ENCODE measurements at places on chromosomes 1 and 21. TPM values are rescaled to one million over a fixed set of nuclear protein-coding genes. Genes with fewer than 3 reads are reported as not detected.

The CELSR2 gene
- total RNA-seq, result 7.2 TPM

GRCh38 chr1:25469177-25469576 lies 38.5 kb downstream of the MACO1 start:
- no peaks in the 10 kb centered on the region for H3K36me3 ChIP-seq
- no peak for DNase-seq
- H3K27me3 ChIP-seq, result no peaks in the 10 kb centered on the region

GRCh38 chr1:79376106-79376505 lies 369.6 kb upstream of the ADGRL4 start:
- H3K36me3 ChIP-seq, result no peaks in the 10 kb centered on the region
- H3K4me1 ChIP-seq, result no peaks in the 10 kb centered on the region
- no peaks in the 10 kb centered on the region for H3K27me3 ChIP-seq

DNA sequence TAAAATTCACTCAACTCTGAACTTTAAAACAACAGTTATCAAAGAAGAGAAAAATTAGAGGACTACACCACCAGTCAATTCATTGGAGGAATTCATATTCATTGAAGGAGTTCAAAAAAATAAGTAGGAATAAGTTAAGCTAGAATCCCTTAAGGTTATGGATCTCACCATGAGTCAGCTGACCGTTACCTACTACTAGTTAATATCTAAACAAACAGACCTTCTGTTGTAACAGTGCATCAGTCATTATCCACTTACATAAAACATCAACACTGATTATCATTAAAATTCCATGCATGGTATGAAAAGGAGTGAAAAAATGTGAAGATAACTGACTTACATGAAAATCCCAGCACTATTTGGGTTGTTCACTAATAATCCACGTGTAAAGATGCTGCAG lies 44.9 kb downstream of the FOXJ3 start:
- no peak overlapping the region for H3K4me3 ChIP-seq
- H3K27ac ChIP-seq, result no peak overlapping the region
- H3K36me3 ChIP-seq, result no peaks in the 10 kb centered on the region
- no peak for DNase-seq
- no peaks in the 10 kb centered on the region for H3K4me1 ChIP-seq

DNA sequence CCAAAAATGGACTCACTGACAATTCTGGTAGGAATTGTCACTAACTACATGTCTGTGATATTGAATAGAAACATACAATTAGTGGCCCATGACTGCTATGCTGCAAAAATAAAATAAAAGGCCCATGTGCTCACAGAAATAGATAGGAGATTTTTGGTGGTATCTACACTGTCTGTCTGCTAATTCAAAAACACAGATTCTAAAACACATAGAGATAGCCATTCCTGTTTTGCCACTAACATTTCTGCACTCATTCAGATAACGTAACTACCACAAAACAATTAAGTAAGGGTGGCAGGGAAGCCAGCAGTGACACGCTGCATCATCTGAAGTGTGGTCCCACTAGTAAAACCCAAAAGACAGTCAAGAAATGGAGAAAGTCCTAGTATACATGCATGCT lies 202.2 kb upstream of the NFIA start:
- no peaks in the 10 kb centered on the region for H3K36me3 ChIP-seq
- H3K4me1 ChIP-seq, result no peaks in the 10 kb centered on the region
- H3K27ac ChIP-seq, result no peak overlapping the region
- DNase-seq, result no peak
- no peak overlapping the region for H3K4me3 ChIP-seq
- no peaks in the 10 kb centered on the region for H3K27me3 ChIP-seq
